ENCODE measurements at places on chromosomes 4 and X.

DNA sequence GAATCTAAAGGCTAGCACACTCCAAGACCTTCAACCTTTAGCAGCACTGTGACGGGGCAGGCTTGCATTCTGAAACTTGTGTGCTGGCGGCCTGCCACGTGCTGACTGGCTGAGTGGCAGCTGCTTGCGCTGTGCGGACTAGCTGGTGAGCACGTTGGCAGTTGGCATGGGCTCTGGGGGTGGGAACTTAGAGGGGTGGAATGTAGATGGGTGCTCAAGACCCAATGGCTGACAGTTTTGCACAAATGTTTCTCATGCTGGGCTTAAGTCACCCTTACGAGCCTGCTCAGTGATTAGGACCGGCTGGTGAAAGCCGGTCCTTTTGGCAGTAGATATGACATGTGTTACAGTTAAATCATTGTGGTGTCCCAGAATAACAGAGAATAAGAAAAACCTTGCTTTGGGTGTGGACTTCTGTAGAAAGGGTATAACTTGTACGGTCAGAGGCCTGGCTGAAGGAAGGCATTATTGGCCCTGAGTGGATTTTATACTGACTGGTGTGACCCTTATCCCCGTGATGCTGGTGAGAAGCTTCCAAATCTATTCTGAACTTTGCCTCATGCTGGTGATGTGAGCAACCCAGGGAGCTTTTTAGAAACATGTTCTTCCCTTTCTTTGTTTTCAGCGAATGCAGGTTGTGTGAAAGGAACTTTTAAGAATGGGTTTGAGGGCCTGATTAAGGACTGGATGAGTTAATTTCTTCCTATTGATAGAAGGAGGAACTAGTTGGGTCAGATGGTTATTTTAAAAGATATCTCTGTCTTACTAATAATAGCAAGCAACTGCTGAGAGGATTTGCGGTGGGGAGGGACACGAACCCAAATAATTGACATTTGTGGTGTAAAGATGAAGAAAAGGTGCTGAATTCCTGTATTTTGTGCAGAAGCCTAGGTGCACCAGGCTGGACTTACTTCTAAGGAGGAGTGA lies 107.4 kb upstream of the SLC4A4 start:
- DNase-seq, result peak; percentile 45

DNA sequence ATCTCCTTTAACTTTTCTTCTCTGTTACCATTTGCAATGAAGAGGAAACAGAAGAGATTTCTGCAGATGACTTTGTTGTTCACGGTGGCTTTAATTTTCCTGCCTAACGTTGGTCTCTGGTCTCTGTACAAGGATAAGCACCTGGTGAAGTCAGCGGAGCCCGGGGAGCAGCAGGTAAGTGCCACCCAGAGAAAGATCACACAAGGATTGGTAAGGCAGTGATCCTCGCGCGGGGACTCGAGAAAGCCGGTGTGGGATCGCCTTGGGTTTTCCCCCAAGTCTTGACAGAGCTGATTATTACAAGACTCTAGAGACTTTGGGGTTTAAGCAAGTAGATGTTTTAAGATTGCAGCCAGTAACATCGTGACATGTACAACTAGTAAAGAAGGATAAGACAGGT lies 1.3 kb downstream of the GALNTL6 start:
- no peak for DNase-seq

DNA sequence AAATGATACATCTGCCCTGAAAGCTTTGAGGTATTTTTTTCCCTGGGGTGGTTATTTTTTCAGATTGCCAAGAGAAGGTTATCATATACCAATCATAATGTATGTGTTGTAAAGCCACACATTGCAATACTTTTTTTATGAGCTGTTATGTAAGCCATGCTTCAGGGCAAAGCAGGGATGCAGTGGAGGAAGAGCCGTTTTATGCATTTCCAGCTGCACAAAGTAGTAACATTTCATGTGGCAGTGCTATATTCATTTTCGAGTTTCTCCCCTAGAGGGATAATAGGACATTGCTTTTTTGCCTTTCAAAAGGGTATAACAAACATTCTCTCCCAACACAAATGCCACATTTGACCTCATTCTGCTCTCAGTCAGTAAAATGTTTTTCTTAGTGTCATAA lies 68.5 kb downstream of the GALNT7 start:
- no peak for DNase-seq

DNA sequence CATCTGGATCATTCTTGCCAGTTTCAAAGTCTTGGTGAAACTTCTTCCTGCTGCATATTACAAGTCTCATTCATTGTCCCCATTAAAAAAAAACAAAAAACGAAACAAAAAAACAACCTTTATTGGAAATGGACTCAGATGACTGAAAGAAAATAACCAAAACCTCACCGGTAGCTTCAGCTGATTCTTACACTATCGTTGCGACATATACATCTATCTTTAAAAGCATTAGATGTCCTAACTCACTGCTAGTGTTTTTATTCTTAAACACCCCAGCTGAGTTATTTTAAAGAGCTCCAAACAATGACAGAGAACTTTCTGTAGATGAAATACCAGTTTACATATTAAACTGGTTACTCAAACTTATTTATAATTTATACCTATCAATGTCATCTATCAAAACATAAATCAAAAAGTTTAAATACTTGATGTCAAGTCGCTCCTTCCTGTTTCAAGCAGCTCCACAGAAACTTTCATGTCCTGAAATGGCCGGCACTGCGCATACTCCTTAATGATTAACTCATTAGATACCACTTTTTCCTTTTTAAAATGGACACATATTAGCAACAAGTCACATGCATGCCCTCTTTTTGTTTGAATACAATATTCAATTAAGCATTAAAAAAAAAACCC lies 87.2 kb downstream of the HPRT1 start:
- DNase-seq, result no peak
